ENCODE measurements at places on chromosomes 1 and 21. TPM values are rescaled to one million over a fixed set of nuclear protein-coding genes. Genes with fewer than 3 reads are reported as not detected.

DNA sequence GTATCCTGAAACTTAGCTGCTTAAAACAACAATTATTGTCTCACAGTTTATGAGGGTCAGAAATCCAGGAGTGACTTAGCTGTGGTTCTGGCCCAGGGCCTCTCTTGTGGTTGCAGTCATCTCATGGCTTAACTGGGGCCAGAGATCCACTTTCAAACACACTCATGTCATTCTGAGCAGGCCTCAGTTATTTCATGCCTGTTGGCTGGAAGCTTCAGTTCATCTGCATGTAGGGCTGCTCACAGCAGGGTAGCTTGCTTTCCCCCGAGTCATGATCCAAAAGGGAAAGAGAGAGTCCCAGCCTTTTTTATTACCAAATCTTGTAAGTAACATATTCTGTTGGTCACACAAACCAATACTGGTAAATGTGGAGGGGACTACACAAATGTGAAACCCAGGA is 96.6 kb upstream of the B3GALT2 start:
- no peak for DNase-seq

GPA33 gene
- total RNA-seq, result not detected

- no peak for DNase-seq
Measured at GRCh38 chr1:158002022-158002630, 8.7 kb downstream of the KIRREL1 start.

UBXN10 gene
- total RNA-seq, result 0.96 TPM

- no peak for DNase-seq
Measured at GRCh38 chr1:245067257-245067656, 87.5 kb upstream of the KIF26B start.
